ENCODE measurements at places on chromosomes 5 and 9. TPM values are rescaled to one million over a fixed set of nuclear protein-coding genes. Genes with fewer than 3 reads are reported as not detected.

DNA sequence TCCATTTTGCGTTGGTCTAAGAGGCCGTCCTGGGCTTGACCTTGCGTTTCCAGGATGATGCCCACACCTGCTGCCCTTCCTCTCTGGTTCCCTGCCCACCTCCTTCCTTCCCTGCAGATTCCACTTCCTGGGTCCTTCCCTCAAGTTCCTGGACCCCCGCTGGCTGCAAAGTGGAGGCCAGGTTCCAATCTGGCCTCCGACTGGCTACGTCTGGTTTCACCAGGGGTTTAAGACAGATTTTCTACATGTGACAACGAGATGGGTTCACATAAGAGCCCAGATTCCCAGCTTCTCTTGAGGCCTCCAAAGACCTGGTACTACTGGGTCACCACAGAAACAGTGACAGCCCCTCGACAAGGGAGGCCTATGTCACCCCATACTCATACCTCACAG, 2.1 kb downstream of the MGAT4B start:
- DNase-seq = no peak

RAB24 gene
- total RNA-seq = 21.7 TPM

PAEP gene
- not detected for total RNA-seq

DNA sequence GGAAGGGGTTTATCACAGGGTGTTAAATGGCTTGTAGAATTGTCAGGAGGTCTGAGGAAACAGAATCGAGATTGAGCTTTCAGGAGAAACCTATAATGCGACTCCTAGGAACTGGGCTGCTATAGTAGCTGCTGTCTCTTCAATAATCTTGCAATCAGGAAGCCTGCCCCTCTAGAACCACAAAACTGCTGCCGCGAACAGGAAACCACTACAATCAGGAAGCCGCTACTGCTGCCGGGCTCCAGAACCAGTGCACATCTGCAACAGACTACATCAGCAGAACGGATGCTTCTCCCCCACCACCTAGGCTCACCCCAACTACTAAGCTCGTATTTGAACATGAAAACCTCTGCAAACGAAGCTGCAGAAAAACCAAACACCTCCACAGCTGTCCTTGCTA, 31.6 kb downstream of the TNFSF8 start:
- DNase-seq = peak; percentile 84

DNA sequence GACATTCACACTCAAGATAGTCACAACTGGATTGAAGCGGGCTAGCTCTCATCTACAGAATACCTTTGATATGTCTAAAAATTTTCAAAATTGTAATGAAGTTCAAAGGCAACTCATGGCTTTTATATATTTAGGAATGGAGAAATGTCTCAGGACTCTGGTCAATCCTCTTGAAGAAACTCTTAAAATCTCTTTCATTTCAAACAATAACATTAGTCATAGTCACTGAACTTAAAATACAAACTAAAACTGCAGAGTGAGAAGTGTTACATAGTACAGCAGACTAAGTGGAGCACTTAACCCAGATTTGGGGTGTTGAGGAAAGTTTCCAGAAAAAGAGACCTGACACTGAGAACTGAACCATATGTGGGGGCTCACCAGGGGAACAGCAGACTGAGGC, 20.7 kb downstream of the FANCC start:
- DNase-seq = no peak

NTNG2 gene
- total RNA-seq = 1.4 TPM

DNA sequence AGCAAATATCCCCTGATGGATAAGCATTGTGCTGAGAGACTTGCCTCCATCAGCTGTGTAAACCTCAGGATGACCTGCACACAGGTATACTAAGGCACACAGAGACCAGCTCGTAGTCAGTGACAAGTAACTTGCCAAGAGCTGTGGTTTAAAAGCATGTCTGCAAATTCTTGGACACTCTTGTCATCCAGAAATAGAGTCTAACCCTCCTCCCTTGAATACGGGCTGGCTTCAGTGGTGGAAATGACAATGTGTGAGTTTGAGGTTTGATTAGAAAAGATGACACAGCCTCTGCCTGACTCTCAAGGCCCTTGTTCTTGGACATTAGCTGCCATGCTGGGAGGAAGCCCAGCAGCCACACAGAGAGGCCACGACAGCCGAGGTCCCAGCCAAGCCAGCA, 114.4 kb downstream of the GADD45G start:
- DNase-seq = no peak

- DNase-seq = no peak
These were observed 207.3 kb downstream of the SAXO1 start for GRCh38 chr9:18825656-18826170.

MYO10 gene
- 0.21 TPM for total RNA-seq

PSAT1 gene
- total RNA-seq = 137 TPM

F2RL2 gene
- not detected for total RNA-seq

- no peak for DNase-seq
These were observed 76.6 kb downstream of the RORB start for GRCh38 chr9:74573640-74574191.

SLC27A6 gene
- not detected for total RNA-seq

- DNase-seq = no peak
These were observed 15.8 kb upstream of the TCF7 start for GRCh38 chr5:134098690-134099089.

DNA sequence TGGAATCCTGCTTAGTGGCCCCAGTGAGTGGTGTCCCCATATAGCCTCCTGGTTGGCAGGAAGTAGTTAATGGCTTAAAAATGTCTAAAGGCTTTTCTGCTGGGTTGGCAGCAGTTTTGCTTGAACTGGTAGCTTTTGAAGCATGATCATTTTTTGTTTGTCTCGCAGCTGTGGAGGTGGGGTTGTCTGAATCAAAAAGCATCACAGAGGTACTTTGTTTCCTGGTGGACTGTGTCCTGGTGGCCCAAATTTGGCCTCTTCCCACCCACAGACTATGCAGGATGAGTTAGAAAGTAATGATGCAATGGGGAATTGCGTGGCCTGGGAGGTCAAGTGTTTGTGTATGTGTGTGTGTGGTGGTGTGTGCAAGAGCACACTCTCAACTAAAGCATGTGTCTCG, 322.7 kb downstream of the ARHGEF28 start:
- no peak for DNase-seq

PCDHA10 gene
- total RNA-seq = not detected

DNA sequence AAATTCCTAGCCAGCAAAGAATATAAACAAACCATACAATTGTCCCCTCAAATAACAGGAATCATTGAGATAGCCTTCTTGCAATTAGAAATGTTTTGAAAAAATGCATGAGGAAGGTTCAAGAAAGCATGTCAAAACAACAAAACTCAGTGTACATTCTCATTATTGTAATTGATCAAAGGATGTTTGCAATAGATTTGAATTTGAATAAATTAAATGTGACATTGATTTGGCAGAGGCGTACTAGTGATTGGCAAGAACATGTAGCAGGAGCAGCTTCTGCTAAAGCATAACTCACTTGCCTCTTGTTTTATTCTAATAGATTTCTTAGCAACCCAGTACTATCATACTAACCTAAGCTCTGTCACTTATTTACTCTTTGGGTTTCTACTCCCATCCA, 19.9 kb downstream of the SMIM15 start:
- no peak for DNase-seq

CSF1R gene
- 0.41 TPM for total RNA-seq

DNA sequence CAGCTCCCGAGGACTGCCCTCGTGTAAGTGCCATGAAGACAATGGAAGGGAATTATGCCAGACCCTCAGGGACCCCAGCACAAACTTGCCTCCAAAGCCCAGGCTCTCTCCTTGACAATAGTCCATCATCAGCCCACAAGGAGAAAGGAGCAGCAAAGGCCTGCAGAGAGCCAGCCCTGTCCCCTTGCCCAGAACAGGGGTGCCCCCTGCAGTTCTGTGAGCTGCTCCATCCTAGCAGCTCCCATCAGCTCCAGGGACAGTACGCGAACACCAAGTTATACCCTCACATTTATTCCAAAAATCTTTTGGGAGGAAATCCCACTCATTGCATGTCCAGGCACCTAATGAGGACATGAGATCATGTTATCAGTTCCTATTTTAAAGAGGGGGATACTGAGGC, 11.1 kb downstream of the BARX1 start:
- DNase-seq = no peak

DNA sequence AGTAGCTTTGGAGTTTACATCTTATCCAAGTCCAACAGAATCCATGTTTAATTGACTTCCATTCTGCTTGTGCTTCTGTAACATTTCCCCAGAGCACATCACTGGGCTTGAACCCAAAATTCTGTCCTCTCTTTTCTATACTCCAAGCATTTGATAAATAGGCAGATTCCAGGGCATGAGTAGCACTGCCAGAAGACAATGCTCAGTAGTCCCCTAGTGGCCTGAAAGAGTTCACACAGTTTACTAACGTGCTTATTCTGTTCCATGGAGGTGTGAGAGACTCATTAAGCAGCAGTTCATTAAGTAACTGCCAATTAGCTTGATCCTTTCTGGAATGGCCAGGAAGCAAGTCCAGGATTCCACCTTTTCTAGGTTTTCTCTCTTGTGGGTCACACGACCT, 9.4 kb upstream of the GABRA6 start:
- DNase-seq = no peak

DNA sequence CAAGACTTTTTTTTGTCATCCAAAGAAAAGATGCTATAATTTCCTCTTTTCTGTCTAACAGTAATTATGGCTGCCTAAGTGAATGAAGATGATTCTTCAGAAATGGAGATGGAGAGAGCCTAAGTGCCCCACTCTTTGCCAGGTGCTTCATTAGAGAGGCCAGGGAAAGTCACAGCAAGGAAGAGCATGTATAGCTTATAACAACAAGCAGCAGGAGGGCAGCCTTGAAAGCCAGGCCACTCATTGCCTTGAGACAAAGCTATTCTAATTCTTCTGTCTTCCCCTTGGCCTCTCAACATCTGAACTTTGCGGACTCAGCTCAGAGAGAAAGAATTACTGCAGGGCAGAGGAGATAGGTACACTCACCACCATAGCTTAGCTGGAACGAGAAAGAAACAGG, 112.0 kb upstream of the ZNF366 start:
- DNase-seq = no peak

ATP10B gene
- total RNA-seq = not detected

PTPA gene
- 74.6 TPM for total RNA-seq

EGR1 gene
- total RNA-seq = 64.2 TPM

- no peak for DNase-seq
These were observed 67.7 kb upstream of the FCN1 start for GRCh38 chr9:134985451-134985850.

FBLL1 gene
- total RNA-seq = 0.15 TPM

ERCC6L2 gene
- 25.1 TPM for total RNA-seq

DNA sequence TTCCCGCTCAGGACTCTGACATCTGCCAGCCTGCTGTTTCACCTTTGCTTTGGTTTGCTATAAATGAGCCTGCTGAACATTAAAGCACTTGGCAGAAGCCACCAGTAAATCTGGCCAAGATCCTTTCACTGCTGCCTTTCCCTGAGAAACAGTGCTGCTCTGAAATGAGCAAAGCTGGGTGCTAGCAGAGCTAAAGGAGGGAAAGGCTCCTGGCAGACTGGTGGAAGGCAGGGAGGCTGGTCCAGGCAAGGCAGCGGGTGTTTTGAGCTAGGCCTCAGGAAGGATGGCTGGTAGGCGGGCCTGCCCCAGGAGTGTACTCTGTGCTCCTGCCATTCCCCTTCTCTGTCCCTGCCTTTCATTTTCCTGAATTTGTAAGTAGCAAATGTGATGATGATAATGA, 52.5 kb upstream of the PTGS1 start:
- DNase-seq = no peak

- no peak for DNase-seq
These were observed 1.3 kb downstream of the LRRC26 start for GRCh38 chr9:137168573-137168903.

GRCh38 chr9:74908665-74909064, 20.9 kb upstream of the TRPM6 start:
- DNase-seq = no peak

SLC23A1 gene
- 1.0 TPM for total RNA-seq

THG1L gene
- total RNA-seq = 28.6 TPM

GRCh38 chr5:62314213-62314830, 8.3 kb downstream of the KIF2A start:
- DNase-seq = no peak

SPACA9 gene
- 3.6 TPM for total RNA-seq

DNA sequence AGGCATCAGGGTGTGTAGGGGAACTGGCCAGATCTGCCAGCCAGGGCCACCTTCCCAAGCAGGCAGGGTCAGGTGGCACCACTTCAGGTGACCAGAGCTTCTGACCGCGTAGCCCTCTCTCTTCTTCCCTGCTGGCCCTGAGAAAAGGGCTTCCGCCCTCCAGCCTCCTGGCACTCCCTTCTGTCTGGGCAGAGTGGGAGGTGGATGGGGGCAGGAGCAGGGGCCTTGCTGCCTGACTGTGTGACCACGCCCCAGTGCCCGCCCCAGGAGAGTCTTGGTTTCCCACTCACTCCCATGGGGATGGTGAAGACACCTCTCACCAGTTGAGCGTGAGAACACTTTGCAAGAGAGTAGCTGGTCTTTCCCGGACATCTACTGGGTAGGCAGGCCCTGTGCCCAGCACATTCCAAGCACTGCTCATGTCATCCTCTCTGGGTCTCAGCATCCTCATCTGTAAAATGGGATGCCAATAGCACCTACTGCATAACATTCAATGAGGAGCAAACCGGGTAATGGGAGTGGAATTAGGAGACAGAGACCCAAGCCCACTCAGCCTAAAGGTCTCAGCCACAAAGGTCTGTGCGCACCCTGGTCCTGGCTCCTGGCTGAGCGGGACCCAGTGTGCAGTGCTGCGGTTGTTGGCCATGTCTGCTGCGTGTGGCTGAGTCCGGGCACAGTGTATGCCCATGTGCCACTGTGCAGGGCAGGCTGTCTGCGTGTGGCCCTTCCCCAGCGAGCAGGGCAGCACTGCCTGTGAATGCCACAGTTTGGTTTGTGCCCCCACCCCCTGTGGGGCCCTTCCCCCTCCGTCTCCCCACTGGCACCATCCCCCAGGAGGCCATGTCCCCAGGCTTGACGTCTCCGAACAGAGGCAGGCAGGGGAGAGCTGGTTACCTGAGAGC, 179.1 kb upstream of the IER5L start:
- no peak for DNase-seq

CDX1 gene
- not detected for total RNA-seq

GRCh38 chr5:25955337-25955736, 1083.0 kb downstream of the CDH9 start:
- no peak for DNase-seq

CTXN3 gene
- not detected for total RNA-seq

GRCh38 chr5:126538579-126538978, 56.4 kb downstream of the ALDH7A1 start:
- DNase-seq = no peak

PCDH1 gene
- not detected for total RNA-seq

SYNPO gene
- 0.14 TPM for total RNA-seq

SPATA31E1 gene
- total RNA-seq = not detected

- no peak for DNase-seq
These were observed 658.4 kb downstream of the TLR4 start for GRCh38 chr9:118362596-118362995.

PCDHB9 gene
- total RNA-seq = not detected

PPP2R2B gene
- 1.1 TPM for total RNA-seq

GRCh38 chr9:91937727-91938126, 12.3 kb downstream of the ROR2 start:
- DNase-seq = no peak

Data from activated CD4-positive, alpha-beta memory T cell treated with anti-CD3 and anti-CD28 coated beads for 36 hours (primary cell).